ENCODE measurements at places on chromosomes 12 and 14.

- DNase-seq, result peak; percentile 89
- no peaks in the 10 kb centered on the region for H3K36me3 ChIP-seq
- H3K4me3 ChIP-seq, result no peak overlapping the region
- H3K4me1 ChIP-seq, result peaks cover 16% of the 10 kb centered on the region
- H3K27me3 ChIP-seq, result no peaks in the 10 kb centered on the region
These were observed 82.5 kb upstream of the EVL start for GRCh38 chr14:99982537-99983250.

- no peaks in the 10 kb centered on the region for H3K36me3 ChIP-seq
- no peaks in the 10 kb centered on the region for H3K4me1 ChIP-seq
- no peak overlapping the region for H3K4me3 ChIP-seq
- peak; percentile 71 for DNase-seq
- H3K27ac ChIP-seq, result no peak overlapping the region
These were observed 7.7 kb upstream of the TMEM132D start for GRCh38 chr12:129911428-129912049.

- DNase-seq, result no peak
- H3K27ac ChIP-seq, result no peak overlapping the region
- no peaks in the 10 kb centered on the region for H3K4me1 ChIP-seq
- H3K4me3 ChIP-seq, result no peak overlapping the region
- no peaks in the 10 kb centered on the region for H3K36me3 ChIP-seq
These were observed 40.6 kb upstream of the CDKN3 start for GRCh38 chr14:54356172-54356571.

- no peaks in the 10 kb centered on the region for H3K4me1 ChIP-seq
- H3K4me3 ChIP-seq, result no peak overlapping the region
- no peaks in the 10 kb centered on the region for H3K27me3 ChIP-seq
- no peak for DNase-seq
These were observed 28.9 kb upstream of the PAPLN start for GRCh38 chr14:73208390-73208789.
